ENCODE measurements at places on chromosomes 16 and 17.

DNA sequence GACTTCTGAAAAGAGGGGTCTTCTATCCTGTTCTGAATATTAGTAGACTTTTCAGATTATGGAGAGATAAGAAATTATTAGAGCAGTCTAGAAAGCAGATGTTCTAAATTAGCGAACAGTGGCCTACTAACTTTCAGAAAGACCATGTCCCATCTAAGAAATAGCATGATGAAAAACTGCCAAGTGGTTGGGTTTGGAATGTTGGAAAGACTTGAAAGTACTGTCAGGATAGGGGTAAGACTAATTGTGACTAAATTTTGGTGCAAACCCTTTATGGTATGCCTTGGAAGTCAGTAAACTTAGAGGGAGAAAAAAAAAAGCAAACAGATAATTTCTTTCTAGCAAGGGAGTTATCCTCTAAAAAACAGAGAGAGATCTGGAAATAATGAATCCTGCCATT is 41.1 kb downstream of the TANGO6 start:
- DNase-seq: peak; percentile 22

GRCh38 chr17:65609749-65610148 is 48.3 kb upstream of the AXIN2 start:
- DNase-seq: no peak

DNA sequence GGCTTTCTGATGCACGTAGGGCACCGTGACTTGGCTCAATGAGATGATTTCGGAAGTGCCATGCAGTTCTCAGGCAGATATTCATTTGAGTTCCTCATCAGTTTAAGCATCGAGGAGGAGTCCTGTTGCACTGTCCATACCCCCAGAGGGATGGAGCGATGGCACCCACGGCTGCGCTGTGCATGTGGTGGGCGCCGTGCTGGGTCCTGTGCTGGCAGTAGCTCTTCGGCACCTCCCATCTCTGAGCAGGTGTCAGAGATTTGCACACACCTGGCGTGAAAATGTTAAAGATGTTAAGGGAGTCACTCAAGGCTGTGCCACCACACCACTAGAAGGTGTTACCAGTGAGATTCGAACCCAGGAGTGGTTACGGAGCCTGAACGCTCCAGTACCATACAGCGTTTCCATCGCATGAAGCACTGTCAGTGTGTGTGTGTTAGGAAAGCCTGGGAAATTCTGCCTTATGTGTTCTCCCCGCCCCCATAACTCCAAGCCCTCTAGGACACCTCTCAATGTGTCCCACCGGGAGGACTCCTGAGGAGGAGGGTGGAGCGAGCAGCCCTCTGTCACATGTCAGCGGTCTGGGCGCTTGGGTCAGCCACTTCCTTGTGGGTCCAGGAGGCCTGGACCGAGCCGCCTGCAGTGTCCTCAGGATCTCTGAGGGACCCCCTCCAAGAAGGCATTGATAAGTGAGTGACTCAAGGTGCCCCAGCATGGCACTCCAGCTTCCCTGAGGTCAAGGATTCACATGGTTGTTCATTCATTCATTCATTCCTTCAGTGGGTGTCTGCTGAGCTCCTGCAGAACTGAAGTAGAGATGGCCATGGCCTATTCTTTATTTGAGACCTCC is 3.8 kb downstream of the MRC2 start:
- no peak for DNase-seq

GRCh38 chr16:75287708-75288107 is 36.3 kb upstream of the BCAR1 start:
- peak; percentile 37 for DNase-seq

- DNase-seq: no peak
Measured at GRCh38 chr17:40606548-40607353, 40.9 kb downstream of the SMARCE1 start.

DNA sequence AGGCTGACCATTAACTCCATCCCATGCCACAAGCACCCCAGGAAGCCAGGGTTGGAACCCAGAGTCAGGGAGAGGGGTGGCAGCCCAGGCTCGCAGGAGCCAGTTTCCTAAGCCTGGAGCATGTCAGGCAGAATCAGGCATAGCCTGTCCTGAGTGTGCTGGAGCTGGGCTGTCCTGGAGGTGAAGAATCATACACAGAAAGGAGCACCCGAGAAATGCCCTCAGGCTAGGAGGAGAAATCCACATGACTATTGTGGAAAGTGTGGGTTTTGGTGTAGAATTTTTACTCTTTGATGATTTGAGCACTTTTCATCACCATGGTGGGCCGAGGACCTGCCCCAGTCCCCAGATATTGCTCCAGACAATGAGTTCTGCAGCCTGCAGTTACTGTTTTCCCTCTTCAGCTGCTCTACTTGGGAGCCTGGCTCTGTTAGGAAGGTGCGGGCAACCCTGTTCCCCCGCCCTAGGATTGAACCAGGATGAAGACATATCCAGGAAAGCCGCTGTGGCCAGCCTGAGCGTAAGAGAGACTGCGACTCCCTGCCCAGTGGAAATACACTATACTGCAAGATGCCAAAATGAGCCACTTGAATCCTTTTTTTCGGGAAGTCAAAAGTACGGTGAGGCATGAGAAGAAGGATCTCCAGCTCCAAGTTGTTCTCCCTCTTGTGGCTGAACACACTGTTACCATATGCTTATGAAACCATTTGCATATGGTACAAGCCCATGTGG is 29.0 kb upstream of the HEATR6 start:
- DNase-seq: no peak

DNA sequence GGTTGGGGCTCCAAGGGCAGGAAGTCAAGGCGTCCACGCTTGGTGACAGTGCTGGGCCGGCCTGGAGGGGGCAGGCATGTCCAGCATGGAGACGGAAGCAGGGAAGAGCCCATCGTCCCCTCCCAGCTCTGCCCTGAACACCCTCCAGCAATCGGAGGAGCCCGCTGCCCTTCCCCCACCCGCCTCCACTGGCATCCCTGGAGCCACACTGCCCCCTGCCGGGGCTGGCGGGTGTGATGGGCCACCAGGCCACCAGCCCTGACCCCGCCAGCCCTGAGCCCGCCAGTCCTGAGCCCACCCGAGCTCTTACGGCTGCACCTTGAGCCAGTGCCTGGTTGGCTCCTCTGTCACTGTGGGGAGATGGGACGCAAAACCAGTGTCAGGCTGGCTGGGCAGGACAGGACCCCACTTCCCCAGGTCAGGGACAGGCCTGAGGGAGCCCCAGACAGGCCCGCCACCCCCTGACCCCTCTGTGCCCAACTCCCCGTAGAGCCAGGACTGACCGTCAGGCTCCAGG is 4.1 kb upstream of the CDH15 start:
- peak; percentile 92 for DNase-seq

DNA sequence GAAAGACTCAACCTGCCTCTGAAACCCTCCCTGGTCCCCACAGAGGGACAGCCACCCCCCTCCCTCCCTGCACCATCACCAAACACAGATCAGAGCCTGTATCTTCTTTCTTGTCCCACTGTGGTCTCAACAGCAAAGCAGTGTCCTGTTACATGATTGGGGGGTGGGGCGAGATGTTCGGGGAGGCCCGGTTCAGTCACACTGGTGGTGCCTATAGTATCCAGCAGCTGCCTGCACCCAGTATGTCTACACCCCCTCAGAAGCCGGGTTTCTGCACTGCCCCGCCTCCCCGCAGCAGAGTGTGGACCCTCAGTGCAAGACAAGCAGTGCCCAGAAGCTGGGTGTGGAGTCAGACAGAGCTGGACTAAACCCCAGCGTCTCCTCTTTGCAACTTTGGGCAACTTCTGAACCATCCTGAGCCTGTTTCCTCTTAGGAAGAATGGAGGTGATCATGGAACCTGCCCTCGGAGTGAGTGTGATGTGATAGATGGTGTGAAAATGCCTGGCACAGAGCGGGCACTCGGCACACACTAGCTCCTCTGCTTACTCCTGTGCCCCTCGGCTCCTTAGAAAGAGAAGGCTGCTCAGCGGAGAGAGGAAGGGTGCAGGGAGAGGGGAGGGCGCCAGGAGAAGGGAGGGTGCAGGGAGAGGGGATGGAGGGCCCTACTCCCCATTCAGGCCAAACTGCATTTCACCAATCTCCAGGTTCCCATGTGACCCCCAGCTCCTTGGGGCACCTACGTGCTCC is 84.0 kb upstream of the TNRC6C start:
- DNase-seq: no peak

- DNase-seq: no peak
Measured at GRCh38 chr16:4166821-4167220, 50.6 kb upstream of the ADCY9 start.

DNA sequence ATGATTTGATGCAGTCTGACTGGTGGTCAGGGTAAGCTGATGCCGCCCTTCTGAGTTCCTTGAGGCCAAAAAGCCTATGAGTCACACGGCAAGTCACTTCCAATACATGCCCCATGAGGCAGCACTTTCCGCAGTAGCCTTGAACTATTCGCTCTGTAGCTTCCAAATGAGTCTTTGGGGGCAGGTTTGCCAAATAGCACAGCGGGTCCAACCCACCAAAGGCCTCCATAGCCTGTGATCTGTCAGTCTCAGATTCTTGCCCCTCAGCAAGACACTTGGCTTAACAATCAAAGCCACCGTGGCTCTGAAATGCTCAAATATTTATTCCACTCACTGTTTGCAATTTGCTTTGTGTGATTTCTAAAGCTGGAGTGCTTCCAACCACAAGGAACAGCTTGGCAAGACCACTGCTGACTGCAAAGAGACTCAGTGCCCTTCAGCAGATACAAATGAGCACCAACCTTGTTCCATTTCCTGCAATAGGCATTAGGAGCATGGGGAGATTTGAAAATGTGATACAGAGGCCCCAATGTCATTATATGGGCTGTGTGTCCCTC is 45.4 kb downstream of the CLEC19A start:
- DNase-seq: no peak

- DNase-seq: peak; percentile 78
Measured at GRCh38 chr17:36602030-36602748, 806 bp downstream of the MRM1 start.

DNA sequence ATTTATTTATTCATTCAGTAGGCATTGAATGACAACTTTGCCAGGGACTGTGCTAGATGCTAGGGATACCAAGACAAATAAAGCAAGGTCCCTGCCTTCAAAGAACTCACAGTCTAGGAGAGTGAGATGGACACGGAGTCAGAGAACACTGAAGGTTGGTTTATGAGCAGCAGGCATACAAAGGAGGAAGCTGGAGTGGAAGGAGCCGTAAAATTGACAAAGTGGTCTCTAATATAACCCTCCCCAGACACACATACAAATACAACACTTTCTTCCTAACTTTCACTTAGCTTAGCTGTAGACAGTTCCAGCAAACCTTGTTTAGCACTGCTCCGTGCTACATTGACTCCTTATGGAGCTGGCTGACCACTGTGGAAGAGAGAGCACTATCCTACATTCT is 229.7 kb downstream of the IRX3 start:
- DNase-seq: no peak

- DNase-seq: peak; percentile 95
Measured at GRCh38 chr16:78045865-78046581, 23.7 kb downstream of the CLEC3A start.

- DNase-seq: no peak
Measured at GRCh38 chr17:76239538-76240274, 587 bp downstream of the RNF157 start.

DNA sequence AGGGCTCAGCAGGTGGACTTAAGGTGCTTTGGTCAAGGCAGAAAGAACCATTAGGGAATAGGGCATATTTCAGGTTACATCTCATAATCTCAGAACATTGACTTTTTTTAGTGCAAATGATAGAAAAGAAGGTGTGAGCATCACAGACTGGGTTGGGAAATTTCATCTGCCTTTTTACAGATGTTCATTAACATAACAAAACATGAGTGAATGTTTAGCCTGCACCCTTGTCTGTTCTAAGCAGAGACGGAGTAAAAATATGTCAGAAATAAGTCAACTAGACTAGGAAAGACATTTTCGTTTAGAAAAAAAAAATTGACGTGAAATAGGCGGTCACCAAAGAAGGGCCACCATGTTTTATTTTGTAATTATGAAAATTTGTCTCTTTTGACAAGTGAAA is 127.5 kb upstream of the CDH13 start:
- no peak for DNase-seq

DNA sequence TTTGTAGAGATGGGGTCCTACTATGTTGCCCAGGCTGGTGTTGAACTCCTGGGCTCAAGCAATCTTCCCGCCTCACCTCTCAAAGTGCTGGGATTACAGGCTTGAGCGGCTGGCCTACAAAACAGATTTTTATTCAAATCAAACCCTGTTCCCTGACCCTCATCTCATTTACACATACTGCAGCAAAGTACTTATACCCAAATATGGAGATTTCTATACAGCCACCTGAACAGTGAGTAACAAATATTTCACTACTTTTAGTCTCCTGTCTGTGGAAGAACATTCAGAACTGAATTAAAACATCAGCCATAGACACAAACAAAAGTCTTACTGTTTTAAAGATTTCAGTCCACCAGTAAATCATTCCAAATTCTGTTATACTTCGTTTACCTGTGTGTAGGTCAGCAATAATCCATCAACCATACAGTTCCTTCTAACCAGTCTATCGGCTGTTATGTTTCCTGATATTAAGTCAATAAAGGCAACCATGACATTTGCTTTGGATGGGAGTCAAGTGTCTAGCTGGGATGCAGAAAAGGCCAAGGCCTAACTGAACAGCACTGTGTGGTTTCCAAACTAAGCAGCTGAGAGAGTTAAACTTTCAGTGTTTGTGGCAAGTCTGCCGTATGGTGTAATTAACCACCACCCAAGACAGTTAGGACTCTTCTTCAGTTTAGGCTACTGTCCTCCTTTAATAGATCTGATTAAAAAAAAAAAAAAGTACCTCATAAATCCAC is 22.3 kb downstream of the ERN1 start:
- no peak for DNase-seq

- DNase-seq: no peak
Measured at GRCh38 chr16:68487203-68487514, 38.9 kb upstream of the SMPD3 start.

DNA sequence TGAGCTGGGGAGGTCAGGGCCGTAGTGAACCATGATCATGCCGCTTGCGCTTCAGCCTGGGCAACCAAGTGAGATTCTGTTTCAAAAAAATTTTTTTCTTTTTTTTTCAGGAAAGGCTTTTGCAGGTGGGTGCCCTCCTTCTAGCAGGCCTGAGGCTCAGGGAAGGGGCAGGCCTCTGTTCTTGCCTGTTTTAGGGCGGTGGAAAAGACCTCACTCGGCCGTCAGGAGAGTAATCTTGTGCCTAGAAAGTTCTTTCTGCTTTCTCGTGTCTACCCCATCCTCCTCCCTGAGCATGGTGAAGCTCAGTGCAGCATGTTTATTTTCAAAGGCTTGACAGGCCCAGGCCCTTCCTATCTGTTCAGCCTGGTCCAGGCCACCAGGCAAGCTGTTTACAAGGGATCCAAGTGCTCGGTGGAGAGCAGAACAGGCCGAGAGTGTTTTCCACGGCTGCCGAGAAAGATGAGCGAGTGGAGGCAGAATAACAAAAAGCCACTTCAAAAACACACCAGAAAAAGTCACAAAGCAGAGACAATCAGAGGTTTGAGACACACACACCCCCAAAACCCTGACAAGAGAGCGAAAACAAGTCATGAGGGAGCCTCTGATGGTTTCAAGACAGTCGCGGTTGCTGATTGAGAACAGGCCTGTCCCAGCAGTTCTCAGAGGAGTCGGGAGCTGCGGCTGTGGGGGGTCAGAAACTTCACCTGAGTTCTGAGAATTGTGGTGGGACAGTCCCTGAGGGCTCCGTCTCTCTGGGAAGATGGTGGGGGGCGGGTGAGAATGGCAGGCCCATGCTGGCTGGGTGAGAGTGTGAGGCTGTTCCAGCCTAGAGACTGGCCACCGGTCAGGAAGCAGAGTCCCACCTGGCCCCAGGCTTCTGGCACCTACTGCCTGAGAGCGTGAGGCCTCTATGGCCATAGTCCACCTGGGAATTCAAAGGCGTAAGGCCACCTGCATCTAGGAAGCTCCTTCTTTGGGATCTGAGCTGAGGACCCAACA is 37.5 kb upstream of the CCR7 start:
- no peak for DNase-seq

- no peak for DNase-seq
Measured at GRCh38 chr17:48633266-48633677, 7.1 kb upstream of the HOXB9 start.
